ENCODE measurements at places on chromosomes 5 and 9. TPM values are rescaled to one million over a fixed set of nuclear protein-coding genes. Genes with fewer than 3 reads are reported as not detected.

DOLPP1 gene
- 15.2 TPM for total RNA-seq

SPAG8 gene
- total RNA-seq = 0.98 TPM

GRM6 gene
- total RNA-seq = not detected

WDR5 gene
- 43.7 TPM for total RNA-seq

MYOZ3 gene
- total RNA-seq = 0.18 TPM

RBM22 gene
- total RNA-seq = 43.8 TPM

Data from GM12878 (cell line).